ENCODE measurements at places on chromosomes 16 and 17.

GRCh38 chr17:75754378-75755204 lies 10.4 kb downstream of the GALK1 start:
- no peak for DNase-seq

DNA sequence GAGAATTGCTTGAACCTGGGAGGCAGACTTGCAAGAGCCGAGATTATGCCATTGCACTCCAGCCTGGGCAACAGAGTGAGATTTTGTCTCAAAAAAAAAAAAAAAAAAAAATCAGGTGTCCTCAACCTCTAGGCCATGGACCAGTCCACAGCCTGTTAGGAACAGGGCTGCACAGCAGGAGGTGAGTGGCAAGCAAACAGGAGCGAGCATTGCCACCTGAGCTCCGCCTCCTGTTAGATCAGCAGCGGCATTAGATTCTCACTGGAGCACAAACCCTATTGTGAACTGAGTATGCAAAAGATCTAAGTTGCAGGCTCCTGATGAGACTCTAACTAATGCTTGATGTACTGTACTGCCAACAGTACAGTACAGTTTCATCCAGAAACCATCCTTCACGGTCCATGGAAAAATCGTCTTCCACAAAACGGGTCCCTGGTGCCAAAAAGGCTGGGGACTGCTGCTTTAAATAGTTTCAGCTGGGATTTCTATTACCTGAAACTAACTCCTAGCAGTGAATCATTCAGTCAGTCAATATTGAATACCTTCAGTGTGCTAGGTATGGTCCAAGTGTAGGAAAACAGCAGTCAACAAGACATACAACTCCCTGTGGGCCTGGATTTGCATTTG lies 56.3 kb upstream of the DHX40 start:
- no peak for DNase-seq

GRCh38 chr16:19967963-19968362 lies 83.3 kb upstream of the GPRC5B start:
- no peak for DNase-seq

GRCh38 chr16:67641779-67642708 lies 2.9 kb upstream of the CARMIL2 start:
- no peak for DNase-seq

DNA sequence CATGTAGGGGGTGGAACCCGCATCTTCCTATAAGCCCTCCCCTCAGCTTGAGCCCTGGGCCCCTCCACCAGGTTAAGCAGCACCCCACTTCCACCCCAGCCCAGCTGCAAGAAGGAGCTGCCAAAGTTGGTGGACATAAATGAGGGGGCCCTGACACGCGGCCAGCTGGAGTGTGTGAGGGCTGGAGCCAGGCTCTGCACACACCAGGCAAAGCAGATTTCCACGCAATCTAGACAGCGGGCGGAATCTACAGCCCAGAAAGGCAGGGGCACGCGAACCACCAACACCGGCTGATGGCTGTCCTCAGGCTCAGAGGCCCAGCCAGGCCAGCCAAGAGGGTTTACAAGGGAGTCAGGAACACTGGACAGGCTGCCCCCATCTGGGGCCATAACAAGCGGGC lies 171.2 kb downstream of the ZNF423 start:
- DNase-seq, result no peak

- DNase-seq, result no peak
Observed at GRCh38 chr16:24846548-24847357, 990 bp downstream of the SLC5A11 start.

GRCh38 chr16:8581831-8582580 lies 8.3 kb downstream of the TMEM114 start:
- DNase-seq, result no peak

DNA sequence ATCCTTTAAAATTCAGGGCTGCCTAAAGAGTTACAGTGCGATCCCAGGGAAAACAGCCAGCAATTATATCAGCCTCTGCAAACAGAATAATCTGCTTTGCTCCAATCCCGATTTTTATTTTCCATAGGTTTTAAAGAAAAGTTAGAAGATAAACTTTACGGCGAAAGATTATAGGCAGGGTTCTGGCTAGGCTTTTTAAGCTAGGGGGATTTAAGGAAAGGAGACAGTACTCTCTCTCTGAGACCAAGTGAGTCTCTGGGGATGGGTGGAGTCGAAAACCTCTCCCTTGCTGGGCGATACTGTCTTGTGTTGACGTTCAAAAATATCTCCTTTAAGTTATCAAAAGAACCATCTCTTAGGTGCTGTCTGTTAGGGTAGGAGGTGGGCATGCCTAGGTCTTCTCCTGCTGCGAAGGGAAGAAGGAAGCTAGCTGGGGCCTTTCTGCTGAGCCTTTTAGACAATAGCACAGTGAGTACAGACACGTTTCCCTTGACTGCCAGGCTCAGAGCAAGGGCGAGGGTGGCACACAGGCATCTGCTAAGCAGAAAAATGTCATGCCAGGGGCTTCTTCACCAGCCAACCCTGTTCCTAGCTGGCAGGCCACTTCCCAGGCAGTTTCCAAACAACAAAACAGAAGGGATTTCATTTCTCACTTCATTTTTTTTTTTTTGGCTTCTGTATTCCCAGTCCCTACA lies 167.9 kb upstream of the MAF start:
- no peak for DNase-seq

DNA sequence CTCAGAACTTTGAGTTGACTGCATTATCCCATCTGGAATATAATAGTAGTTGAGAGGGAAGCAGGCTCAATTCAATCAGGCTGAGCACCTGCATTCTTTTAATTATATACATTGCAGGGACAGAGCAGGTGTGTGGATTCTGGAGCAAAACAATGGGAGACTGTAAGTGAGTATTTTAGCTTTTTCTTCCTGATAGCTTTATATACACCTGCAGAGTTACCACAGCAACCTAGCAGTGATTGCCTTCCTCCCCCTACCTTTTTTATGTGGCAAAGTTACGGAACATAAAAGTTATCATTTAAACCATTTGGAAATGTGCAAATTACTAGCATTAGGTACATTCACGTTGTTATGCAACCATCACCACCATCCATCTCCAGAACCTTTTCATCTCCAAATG lies 25.4 kb upstream of the RHOT1 start:
- no peak for DNase-seq

DNA sequence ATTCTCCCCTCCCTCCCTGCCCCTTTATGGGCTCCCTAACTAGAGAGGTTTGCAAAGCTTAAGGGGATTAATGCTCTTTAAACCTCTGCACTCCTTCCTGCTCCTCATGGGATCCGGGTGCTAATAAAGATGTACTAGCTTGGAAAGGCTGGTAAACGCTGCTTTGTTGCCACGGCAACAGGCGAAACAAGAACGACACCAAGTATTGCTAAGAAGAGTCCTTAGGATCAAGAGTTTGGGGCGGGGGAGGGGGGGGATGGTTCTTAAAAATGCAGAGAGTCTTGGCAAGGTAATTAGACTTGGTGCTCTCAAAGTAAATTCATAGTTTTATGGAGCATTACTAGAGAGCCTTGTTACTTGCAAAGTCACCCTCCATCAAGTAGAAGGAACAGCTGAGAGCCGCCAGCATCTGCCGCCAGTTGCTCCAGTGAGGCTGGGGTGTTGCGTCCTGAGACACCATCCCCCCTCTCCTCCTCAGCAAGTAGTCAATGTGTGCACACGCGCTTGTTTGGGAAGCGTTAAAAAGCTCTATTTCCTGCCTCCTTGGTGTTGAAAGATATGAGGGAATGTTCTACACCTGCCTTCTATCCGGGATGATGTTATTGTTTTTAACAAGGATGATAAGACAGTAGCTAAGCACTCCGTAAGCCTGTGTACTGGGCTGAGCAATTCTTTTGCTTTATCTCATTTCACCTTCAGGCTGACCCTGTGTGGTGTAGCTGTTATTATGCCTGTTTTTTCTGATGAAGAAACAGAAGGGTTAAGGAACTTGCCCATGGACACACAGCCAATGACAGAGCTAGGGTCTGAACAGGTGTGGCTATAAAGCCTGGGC lies 190.9 kb downstream of the CCDC182 start:
- DNase-seq, result no peak

GRCh38 chr16:35405526-35405925 lies 1946.1 kb downstream of the TP53TG3F start:
- DNase-seq, result no peak

- DNase-seq, result no peak
Observed at GRCh38 chr17:5203178-5203907, 11.7 kb upstream of the ZNF594 start.

- no peak for DNase-seq
Observed at GRCh38 chr17:1529863-1530262, 13.5 kb upstream of the INPP5K start.

DNA sequence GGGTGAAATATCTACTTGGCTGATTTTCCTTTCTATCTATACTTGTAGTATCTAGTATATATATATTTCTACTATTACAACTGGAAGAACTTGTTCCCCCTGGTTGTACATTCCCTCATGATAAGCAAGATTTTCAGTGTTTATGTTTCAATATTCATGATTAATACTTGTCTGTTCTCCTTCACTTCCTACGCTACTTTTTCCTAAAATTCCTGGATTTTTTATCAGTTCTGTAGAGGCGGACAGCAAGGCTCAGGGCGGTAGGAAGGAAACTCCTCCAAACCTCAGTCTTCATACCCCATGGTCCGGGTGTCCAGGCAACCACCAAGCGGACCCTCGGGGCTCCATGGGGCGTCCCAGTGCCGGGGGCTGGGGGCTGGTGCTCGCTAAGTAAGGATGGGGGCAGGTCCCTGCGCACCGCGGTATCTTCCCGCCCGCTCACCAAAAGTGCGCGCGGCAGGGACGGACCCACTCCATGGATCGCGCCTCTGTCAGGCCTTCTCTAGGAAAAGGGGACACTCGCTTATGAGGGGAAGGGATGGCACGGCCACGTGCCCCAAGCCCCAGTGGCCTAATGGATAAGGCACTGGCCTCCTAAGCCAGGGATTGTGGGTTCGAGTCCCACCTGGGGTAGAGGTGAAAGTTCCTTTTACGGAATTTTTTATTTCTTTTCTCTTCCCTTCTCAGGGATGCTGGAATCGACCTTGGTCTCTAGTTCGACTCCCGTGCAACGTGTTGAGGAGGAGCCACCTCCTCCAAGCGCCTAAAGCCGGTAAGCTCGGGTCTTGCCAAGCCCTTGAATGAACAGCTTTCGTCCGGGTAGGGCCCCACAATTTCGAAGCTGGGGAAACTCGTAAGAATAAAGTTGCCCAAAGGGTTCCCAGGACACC lies 13.2 kb downstream of the ATP5PD start:
- DNase-seq, result peak; percentile 86

DNA sequence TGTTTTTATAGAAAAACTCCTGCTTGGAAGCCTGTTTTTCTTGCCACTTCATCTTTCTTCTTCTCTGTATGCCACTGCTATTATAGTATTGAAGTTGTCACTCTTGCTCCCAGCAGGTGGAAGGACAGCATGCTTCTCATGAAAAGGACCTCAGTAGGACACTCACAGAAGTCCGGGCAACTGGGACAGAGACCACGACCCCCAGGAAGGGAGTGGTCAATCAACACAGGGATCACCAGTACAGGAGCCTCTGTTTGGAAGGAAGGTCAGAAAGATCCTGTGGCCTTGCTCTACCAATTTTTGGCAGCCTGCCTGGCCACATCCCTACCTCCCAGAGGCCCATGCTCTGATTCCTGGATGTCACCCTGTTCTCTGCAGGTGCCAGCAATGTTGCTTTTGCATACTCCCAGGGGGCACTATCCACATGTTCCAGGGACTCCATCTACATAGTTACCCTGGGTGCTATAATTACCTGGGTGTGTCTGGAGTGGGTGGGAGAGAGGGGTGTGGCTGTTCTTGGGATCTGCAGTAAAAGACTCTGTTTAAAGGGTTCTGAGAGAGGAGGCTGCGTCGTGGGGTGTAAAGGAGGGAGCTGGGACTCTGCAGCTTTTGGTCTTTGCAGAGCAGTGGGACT lies 13.7 kb upstream of the AKAP10 start:
- no peak for DNase-seq

- no peak for DNase-seq
Observed at GRCh38 chr16:10078541-10078949, 103.7 kb downstream of the GRIN2A start.

Measured in CD8-positive, alpha-beta memory T cell (primary cell).